ENCODE measurements at places on chromosomes 16 and 17.
A peak's percentile ranks its signal among the peaks of the same experiment; 100 is the strongest.

GRCh38 chr17:4453812-4454591, 20.3 kb downstream of the SPNS3 start:
- DNase-seq = no peak

DNA sequence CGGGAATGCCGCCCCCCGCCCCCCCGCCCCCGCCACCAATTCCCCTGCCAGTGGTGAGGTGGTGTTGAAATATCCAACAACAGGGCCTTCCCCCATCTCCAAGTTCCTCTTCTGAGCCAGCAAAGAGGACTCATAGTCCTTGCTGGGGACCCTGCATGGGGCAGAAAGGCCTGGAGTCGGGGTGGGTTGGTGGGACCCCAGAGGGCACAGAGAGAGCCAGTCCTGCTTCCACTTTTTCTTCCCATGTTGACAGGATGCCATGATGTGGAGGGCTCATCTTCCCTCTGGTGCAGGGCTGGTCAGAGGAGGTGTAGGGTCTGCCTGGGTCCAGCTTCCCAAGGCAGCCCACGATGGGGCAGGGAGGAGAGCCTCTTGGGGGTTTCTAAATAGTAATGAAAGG, 49.0 kb upstream of the PIK3R6 start:
- DNase-seq = no peak

DNA sequence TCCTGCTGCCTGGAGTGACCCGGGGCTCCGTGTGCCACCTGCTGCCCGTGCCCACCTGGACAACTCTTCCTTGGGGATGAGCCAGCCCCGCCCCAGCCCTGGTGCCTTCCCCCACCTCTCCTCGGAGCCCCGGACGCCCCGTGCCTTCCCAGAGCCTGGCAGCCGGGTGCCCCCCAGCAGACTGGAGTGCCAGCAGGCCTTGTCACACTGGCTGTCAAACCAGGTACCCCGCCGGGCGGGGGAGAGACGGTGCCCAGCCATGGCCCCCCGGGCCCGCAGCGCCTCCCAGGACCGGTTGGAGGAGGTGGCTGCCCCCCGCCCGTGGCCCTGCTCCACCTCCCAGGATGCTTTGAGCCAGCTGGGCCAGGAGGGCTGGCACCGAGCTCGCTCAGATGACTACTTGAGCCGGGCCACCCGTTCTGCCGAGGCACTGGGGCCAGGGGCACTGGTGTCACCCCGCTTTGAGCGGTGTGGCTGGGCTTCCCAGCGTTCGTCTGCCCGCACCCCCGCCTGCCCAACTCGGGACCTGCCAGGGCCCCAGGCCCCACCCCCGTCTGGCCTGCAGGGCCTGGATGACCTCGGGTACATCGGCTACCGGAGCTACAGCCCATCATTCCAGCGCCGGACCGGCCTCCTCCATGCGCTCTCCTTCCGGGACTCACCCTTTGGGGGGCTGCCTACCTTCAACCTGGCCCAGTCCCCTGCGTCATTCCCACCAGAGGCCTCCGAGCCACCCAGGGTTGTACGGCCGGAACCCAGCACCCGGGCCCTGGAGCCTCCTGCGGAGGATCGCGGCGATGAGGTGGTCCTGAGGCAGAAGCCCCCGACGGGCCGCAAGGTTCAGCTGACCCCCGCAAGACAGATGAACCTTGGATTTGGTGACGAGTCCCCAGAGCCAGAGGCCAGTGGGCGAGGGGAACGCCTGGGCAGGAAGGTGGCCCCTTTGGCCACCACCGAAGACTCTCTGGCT, 38.4 kb downstream of the ARHGAP23 start:
- DNase-seq = no peak

DNA sequence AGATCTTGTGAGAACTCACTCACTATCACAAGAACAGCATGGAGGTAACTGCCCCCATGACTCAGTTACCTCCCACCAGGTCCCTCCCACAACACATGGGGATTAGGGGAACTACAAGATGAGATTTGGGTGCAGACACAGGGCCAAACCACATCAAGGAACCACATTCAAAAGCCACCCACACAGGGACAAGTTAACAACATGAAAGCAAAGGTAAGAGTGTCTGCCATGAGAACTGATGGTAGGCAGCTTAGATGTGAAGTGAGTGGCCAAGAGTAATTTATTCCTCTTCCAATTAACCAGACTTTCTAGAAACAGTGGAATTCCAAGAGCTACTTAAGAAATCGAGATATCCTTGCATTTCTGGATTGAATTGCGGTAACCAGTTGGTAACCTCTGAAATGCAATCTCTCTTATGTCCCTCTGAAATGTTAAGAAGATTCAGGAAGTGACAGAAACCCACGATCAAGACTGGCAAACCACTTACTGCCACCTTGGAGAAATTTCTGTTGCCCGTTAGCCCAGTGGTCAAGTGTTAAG, 167.4 kb upstream of the CACNG5 start:
- peak; percentile 46 for DNase-seq

- DNase-seq = no peak
These were observed 5.7 kb downstream of the CSNK1D start for GRCh38 chr17:82267575-82268379.

GRCh38 chr17:74259667-74260524, 14.1 kb upstream of the DNAI2 start:
- DNase-seq = no peak

GRCh38 chr17:56074361-56074890, 78.8 kb upstream of the ANKFN1 start:
- no peak for DNase-seq

GRCh38 chr16:65601781-65602180, 479.9 kb upstream of the CDH11 start:
- DNase-seq = no peak

Data from stimulated activated CD4-positive, alpha-beta T cell treated with anti-CD3 and anti-CD28 coated beads, Interleukin-1b, Interleukin-23, amount 100 ng/mL, for 4 hours (primary cell).